Nephron progenitor cell (in vitro differentiated cells): ENCODE measurements at places on chromosomes 4 and X.

DNA sequence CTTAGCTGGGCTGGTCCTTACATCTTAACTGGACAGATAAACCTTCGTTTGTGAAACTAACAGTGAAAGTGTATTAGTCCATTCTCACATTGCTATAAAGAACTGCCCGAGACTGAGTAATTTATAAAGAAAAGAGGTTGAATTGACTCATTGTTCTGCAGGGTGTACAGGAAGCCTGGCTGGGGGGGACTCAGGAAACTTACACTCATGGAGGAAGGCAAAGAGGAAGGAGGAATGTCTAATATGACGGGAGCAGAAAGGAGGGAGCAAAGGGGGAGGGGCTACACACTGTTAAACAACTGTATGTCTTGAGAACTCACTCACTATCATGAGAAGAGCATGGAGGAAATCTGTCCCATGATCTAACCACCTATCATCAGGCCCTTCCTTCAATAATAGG lies 1566.5 kb upstream of the PCDH7 start:
- DNase-seq = no peak

- no peak for DNase-seq
These were observed 115.7 kb downstream of the PALLD start for GRCh38 chr4:168612450-168613135.

DNA sequence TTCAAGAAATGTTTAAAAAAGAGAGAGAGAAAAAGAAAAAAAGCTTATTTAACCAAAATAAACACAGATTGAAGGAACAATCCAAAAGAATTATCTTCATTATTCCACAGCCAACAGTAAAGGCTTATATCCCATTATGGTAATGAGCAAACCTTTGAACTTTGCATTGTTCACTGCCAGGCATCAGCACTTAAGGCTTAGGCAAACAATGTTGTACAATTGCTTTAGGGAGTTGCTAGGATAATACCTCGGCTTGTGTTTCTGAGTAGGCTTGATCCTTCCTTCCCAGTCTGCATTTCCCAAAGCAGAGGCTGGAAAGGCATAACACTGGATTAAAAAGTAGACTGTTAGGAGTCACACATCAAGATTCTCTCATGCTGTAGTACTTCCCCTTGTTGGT lies 352.7 kb upstream of the IGFBP7 start:
- no peak for DNase-seq

DNA sequence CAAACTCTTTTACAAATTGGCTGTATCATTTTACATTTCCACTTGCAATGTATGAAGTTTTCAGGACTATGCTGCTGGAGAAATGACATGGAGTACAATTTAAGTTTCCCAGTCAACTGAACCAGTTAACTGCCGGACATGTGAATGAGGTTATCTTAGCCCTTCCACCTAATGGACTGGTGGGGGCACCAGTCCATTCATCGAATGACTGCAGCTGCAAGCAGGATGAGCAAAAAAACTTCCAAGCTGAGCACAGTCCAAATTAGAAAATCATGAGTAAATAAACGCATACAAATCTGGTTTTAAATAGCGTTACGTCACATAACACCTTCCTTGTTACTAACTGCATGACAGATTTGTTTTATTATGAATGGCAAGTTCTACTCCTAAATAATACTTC lies 1131.5 kb downstream of the PCDH18 start:
- DNase-seq = no peak

DNA sequence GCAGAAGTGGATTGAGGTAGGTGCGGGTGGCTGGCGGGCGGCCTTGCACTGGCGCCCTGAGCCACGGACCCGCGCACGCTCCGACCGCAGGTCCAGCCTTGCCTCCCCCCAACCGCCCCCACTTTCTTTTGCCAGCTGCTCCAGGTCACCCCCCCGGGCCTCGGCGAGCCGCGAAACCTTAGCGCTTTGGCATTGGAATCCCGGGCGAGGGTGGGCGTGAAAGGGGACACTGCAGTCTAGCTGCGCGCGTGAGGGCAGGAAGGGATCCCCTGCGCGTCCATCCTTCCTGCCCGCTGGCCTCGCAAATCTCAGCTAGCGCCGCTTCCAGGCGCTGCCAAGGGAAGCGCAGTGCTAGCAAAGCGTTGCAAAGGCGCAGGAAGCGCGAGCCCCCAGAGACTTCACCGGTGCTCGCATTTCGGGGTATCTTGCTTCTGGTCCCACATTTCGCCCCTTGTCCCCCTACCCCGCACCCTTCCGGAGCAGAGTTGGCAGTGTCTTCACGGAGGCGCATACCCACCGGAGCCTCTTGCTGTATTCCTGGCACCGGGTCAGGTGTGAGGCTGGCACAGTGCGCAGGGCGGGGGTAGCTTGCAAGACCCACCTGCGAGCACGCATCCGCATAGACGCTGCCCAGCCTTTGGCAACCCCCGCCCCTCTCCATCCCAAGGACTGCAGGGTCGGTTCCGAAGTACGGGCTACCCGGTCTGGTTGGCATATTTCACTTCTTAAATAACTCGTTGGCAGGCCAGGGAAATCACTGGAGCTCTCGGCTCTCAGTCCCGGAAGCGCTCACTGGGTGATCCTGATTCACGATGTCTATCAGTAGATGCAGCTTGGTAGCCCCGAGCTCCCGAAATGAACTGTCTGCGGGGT lies 104.4 kb downstream of the UCHL1 start:
- peak; percentile 66 for DNase-seq

DNA sequence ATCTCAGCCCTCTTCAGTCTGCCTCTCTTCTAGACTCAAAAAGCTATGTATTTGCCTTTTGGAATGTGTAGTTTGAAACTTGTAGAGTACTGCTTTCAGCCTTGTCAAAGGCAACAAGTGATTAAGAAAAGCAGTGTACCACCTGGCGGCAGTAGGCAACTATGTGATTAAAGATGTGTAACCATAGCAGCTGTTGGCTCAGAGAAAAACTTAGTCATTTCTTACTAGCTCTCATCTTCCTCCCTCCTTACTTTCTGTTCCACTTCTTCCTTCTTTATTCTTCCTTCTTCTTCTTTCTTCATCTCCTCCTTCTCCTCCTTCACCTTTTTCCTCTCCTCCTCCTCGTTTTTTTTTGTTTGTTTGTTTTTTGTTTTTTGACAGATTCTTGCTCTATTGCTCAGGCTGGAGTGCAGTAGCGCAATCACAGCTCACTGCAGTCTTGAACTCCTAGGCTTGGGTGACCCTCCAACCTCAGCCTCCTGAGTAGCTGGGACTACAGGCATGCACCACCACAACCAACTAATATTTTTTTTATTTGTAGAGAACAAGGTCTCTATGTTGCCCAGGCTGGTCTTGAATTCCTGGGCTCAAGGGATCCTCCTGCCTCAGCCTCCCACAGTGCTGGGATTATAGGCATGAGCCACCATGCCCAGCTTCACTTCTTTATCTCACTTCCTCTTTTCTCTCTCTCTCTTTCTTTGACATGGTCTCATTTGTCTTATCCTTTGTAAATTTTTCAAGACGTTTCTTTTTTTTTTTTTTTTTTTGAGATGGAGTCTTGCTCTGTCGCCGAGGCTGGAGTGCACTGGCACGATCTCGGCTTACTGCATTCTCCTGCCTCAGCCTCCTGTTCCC lies 32.6 kb downstream of the ABHD18 start:
- DNase-seq = no peak

- no peak for DNase-seq
These were observed 140.2 kb upstream of the KLF3 start for GRCh38 chr4:38523524-38524448.

DNA sequence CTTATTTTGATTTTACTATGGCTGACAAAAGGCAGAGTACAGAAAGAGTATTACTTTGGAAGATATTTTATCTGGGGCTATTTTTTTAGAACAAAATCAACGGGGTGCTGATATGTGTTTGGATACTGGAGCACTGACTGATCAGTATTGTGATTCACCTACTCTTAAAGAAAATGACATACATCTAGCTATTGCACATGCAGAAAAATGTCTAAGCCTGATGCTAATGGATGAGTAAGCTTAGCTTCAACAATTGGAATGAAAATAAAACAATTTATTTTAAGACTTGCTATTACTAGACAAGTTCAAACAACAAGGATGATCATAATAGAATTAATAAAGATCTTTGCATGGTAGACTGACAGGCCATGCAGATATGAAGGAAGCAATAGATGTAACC lies 262.0 kb downstream of the PPP1R2C start:
- no peak for DNase-seq

- DNase-seq = no peak
These were observed 54.9 kb downstream of the ACOX3 start for GRCh38 chr4:8385611-8386010.

DNA sequence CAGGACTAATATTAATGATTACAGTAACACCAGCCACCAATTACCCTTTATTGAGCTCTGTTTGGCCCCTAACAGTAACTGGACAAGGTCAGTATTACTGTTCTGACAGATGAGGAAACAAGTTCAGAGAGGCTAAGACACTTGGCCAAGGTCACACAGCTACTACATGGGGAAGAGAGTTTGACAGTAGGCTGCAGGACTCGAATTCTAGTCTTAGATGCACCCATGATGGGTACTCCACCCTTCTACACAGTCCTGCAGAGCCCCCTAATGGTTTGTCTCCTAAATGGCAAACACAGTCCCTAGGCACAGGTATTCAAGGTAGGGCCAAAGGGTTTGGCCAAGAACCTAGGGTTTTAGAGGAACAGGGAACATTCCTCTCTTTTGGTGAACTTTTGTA lies 93.9 kb downstream of the NSUN7 start:
- DNase-seq = no peak

DNA sequence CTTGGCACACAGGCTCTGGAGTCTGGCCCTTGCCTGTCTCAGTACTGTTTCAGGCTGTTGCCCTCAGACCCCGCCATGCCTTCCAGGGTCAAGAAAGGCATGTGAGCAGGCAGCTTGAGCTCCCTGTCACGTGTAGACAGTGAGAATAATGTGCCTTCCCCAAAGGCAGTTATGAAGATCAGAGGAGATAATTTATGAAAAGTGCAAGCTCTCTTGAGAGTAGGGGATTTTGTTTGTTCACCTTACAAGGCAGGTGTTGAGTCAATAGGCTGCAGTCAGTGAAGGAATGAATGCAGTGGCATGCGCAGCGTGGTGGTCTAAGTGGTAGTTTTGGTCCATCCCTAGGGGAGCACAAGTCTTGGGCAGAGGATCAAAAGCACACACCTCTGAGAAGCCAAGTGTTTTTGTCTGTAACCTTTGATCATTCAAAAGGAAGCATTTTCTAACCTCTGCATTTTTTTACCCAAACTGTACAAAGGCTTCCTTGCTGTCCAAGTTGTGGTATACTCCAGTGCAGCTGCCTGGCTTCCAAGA lies 14.4 kb downstream of the HADH start:
- no peak for DNase-seq

DNA sequence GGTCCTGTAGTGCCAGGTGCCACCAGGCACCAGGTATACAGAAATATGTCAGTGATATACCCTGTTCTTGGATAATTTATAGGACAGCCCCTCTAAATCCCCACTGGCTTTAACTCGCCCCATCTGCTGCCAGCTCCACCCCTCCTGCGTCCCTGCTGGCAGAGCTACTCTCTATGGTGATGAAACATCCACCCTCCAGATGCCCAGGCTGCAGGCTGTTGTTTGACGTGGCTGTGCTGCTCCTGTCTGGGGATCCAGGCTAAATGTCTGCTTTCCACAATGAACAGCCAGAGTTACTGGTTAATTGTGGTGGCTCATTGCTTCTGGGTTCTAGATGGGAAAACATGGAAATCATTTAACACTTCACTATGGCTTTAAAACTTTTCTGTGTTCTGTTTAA lies 12.9 kb downstream of the NHSL2 start:
- DNase-seq = no peak
